ENCODE measurements at places on chromosomes 16 and 17.
A peak's percentile ranks its signal among the peaks of the same experiment; 100 is the strongest.

DNA sequence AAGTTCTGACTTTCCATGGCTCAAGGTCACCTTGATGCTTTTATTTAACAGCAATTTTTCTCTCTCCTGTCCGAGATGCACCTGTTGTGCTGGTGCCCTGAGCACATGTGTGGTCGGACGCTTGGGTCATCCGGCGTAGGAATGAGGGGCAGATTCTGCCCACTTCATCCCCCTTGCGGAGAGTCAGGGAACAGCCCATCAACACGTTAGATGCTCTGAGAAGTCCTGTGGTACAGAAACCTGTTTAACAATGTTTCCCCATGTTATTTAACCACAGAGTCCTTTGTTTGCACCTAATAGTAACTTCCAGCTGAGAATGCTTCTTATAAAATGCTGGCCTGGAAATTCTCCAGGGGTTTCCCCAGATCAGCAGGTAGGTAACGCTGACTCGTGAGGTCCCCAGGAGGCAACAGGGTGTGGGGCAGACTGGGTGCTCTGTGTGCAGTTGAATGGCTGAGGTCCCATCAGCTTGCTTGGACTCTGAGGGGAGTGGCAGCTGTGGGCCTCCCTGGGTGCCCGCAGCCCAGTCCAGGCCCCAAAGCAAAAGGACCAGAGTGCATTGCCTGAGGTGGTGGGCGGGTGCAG lies 17.8 kb downstream of the DOC2B start:
- peak; percentile 4 for DNase-seq

GRCh38 chr17:41717408-41718286 lies 5.5 kb downstream of the GAST start:
- DNase-seq: peak; percentile 58

GRCh38 chr17:78883533-78884131 lies 19.4 kb downstream of the CEP295NL start:
- DNase-seq: peak; percentile 96

- peak; percentile 59 for DNase-seq
These were observed 4.8 kb downstream of the DHODH start for GRCh38 chr16:72013389-72013788.

DNA sequence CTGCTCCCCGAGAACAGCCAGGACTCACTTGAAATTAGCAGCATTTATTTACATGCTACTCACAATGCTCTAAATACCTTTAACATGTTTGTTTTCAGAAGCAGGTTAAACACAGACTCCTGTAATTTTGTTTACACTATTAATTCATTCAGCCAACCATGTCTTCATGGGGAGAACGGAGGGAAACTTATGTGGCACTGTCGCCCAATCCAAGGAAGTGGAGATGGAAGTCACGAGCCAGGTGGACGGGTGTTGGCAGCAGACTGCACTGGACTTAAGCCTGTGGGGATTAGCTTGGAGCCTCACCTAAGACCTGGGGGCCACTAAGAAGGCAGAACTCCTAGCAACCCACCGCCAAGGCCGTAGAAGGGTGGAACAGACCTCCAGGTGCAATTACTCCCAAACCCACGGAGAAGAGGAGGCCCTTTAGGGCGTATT lies 8.8 kb upstream of the GFAP start:
- no peak for DNase-seq

DNA sequence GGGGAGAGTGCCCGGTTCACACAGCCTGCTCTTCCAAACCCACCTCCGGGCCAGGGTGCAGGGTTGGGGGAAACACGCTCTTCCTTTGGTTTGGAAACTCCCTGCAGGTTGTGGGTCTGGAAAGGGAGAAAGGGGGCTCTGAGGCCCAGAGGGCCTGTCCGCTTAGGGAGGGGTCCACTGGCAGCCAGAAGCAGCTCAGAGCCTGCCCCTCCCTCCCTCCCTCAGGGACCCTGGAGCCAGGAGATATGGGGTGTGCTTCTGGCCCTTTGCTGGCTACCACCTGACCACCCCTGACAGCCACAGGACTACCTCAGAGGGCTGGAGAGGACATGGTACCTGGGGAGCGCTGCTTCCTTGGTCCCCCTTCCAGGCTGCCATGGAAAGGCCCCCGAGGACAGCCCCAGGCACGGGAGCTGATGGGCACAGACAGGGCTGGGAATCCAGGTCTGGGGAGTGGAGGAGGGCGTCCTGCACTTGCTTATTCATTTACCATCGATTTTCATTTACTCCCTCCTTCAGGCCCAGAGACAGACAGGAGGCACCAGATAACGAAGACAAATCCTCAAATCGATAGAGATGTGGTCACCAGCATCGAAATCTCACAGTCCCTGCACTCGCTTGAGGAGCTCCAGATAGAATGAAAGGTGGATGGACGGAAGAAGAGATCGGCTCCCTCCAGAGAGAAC lies 48.4 kb upstream of the DOC2B start:
- DNase-seq: no peak

- no peak for DNase-seq
These were observed 80.4 kb downstream of the ABCC12 start for GRCh38 chr16:48075398-48075797.

DNA sequence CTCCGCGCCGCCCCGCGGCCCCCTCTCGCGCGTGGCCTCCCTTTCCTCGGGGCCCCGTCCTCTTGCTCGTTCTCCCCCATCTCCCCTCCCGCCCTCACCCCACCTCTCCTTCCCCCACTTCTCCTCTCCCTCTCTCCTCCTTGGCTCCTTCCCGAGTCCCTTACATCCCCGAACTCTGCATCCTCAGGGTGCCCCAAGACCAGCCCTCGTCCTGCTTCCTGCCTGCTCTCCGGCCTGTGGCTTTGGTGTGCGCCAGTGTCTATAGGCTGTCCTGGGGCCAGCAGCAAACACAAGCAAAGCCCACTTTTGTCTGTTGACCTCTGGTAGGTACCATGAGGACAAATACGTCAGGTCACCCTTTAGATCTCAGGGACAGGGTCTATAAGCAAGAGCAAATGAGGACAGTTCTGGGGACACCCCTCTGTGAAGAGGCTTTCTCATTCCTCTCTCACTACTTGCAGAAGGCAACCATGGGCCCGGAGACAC lies 284 bp upstream of the COPZ2 start:
- no peak for DNase-seq

- no peak for DNase-seq
These were observed 586 bp downstream of the MEAK7 start for GRCh38 chr16:84503751-84504395.

- DNase-seq: peak; percentile 76
These were observed 62.4 kb upstream of the NLK start for GRCh38 chr17:27980043-27980442.

DNA sequence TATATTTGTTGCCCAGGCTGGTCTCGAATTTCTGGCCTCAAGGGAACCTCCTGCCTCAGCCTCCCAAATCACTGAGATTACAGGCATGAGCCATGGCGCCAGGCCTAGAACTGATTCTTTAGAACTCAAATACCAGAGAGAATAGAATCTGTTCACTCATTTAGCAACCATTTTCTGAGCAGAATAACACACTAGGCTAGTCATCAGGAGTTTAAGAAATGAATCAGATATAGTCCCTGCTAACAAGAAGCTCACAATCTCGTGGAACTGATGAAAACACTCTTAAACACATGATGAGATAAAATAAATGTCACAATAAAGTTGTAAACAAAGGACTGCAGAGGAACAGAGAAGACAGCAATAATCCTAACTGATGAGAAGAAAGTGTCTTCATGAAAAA lies 55.8 kb upstream of the ADCY9 start:
- peak; percentile 16 for DNase-seq

Data from choroid plexus epithelial cell (primary cell).